ENCODE measurements at places on chromosomes 13 and 19.

DNA sequence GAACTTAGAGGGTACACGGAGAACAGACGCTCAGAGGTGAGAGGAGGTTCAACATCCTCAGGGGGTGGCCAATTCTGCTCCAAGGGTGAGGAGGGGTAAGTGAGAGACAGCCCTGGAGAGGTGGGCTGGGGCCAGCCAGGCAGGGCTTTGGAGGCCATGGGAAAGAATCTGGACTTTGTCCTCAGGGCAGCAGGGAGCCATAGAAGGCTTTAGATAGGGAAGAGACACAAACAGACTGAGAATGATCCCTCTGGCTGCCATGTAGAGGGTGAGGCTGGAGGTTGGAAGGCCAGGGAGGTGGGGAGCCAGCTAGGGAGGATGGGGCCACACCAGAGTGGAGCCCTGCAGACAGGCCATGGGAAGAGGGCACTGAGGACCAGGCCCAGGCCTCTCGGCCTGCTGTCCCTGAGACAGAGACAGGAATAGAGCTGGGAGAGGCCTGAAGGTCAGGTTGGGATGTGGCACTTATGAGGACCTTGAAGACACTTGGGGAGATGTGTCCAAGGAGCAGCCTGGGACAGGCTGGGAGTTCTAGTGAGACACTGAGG is 29.2 kb upstream of the CCNP start:
- DNase-seq: no peak

- DNase-seq: no peak
Observed at GRCh38 chr19:2233601-2234280, 2.4 kb downstream of the PLEKHJ1 start.

DNA sequence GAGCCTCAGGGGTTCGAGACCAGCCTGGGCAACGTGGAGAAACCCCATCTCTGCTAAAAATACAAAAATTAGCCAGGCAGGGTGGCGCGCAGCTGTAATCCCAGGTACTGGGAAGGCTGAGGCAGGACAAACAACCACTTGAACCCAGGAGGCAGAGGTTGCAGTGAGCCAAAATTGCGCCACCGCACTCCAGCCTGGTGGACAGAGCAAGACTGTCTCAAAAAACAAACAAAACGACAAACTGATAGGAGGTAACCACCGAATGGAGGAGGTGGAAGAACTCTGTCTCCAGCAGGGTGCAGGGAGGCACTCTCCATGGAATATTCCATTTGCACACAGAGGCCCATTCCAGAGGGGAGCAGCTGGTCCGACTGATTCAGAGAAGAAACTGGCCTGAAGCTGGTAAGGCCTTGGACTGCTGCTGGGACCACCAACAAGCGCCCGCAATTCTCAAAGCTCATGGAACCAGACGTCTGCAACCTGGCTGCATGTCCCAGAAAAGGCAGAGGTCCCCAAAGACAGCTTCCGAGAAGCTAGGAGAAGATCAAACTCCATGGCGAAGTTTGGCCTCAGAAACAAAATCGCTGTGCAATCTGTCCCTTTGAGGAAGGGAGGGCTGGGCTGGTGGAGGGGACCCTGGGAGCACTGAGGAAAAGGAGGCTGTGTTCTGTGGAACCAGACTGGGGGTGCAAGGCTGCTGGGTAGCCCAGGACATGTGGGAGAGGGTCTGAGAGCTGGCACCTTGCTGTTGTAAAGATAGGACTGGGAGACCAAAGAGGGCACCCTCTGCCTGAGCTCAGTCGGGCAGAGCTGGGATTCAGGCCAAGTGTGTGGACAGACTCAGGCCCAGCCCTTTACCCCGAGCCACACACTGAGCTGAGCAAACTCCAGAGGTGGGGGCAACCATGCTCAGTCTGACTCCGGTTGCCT is 35.2 kb downstream of the SLC25A42 start:
- DNase-seq: no peak

DNA sequence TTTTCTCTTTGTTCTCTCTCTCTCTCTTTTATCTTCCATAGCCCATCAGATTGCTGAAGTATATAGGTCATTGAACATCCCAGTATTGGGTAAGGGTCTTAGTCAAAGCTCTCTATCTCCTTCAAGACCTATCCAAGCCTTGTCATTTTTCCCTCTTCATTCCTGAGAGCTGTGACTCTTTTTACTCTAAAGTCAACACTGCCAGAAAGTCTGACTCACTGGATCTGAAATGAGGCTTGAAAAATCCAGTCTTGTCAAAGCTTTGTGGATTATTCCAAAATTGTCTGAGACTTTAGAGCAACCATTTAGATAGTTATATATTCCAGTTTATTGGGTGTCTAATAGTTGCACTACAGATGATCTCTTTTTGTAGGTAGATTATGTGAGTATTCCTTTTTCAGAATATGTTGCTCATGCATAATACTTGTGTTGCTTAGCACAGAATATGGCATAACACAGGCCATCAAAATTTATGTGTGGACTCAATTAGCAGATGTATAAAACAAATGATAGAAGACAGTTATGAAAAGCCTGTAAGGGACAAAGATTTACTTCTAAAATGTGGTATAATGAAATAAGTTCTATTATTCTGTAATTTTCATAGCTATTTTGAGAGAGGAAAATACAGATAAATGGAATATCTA is 389.3 kb upstream of the PCDH9 start:
- DNase-seq: peak; percentile 58

DNA sequence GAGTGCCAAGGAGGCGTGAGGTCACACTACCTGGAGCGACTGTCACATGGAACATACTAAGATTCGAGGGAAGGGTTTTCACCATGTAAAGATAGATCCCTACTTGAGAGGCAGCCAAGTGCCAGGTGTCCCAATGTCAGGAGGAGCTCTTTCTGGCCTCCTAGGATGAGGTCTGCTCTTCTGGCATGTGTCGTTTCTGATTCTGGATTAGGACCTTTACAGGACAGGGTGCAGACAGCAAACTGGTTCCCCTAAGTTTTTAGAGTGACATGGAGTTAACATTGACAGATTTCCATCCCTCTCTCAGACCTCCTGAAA is 75.3 kb downstream of the ZNF536 start:
- DNase-seq: no peak

- no peak for DNase-seq
Observed at GRCh38 chr13:62014299-62014698, 598.6 kb upstream of the PCDH20 start.

- no peak for DNase-seq
Observed at GRCh38 chr19:30367421-30367820, 4.8 kb upstream of the ZNF536 start.

GRCh38 chr13:65497265-65497664 is 1732.9 kb downstream of the PCDH9 start:
- no peak for DNase-seq

- no peak for DNase-seq
Observed at GRCh38 chr19:8504171-8504570, 1.7 kb upstream of the PRAM1 start.

GRCh38 chr19:13987101-13987890 is 18.8 kb downstream of the RFX1 start:
- DNase-seq: no peak

DNA sequence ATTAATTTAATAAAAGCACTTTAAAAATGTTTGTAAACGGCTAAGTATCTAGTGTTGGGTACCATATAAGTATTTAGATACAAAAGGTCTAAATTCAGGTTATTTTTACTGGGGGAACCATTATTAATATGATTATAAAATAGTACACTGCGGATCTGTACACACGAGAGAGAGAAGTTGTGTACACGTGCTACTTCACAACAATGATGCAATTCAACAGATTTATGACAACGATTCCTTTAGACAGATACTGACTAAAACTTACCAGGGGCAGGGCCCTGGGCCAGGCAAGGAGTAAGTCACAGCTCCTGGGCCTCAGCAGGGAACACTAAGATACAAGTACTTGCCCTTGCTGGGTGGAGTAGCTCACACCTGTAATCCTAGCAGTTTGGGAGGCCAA is 29.1 kb upstream of the TPTE2 start:
- no peak for DNase-seq

DNA sequence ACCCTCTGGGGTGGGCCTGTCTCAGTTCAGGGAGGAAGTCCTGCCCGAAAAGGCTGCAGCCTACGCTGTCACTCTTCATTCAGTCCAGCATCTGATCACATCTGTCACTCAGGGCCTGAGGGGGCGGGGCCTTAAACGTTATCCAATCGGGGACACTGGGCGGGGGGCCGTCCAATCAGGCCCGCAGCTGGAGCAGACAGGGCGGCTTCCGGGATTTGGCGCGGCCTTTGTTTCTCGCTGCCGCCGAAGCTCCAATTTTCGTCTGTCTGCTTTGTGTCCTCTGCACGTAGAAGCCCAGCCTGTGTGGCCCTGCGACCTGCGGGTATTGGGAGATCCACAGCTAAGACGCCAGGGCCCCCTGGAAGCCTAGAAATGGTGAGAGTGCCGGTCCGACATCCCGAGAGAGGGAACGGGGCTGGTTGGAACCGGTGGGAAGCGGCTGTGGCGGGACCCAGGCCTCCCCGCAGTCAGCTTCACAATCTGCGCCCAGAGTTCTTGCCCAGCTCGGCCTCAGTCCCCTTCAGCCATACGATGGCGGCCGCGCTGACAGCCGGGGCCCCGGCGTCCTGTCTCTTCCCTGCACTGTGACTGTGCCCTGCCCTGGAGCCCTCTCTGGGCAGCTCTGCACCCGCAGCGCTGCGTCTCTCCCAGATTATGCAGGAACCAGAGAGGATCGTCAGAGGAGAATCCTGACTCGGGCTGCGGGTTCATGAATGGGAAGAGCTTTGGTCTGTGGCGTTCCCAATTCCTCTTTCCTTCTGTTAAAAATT is at the start of gene ZNF730:
Gene ZNF730, plus strand, starts transcription at position 224 of the 770 bp plus-strand sequence. Its CDS starts 149 bp downstream, at position 373.
- peak; percentile 68 for DNase-seq

DNA sequence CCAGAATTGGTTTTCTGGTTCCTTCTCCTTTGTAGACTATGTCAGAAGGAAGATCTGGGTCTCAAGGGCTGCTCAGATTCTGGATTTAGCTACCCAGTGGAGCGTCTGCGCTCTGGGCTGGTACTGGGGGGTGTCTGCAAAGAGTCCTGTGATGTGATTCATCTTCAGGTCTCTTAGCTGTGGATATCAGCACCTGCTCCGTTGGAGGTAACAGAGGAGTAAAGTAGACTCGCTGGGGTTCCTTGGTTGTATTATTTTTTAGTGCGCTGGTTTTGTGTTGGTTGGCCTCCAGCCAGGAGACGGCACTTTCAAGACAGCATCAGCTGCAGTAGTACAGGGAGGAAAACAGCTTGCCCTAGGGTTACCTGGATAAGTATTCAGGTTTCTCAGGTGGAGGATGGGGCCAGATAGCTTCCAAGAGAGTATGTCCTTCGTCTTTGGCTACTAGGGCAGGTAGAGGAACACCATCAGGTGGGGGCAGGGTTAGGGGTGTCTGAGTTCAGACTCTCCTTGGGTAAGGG is 10.4 kb upstream of the KLK15 start:
- no peak for DNase-seq

DNA sequence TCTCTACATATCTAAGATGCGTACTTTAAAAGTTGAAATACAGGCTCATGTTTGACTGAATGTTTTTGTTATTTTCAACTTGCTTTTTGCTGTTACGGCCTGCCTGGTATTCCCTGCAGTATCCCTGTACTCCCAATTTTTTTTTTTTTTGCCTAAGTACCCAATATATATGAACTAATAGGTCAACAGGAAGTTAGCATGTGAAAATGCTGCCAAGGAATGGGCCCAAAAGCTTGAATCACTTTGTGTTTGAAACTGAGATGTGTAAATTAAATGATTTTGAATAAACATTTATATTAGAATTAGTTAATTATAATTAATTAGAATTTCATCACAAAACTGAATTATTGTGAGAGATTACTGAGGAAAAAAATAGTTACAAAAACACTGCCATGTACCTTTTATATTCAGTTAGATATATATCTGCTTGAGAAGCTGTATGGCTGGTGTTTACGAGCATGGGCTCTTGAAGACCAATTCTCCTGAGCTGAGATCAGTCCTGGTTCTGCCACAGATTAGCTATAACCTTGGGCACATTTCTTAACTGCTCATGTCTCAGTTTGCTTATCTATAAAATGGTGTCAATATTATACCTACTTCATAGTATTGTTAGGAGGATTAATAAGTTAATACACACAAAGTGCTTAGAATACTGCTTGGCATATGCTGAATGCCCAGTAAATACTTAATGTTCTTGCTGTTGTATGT is 16.0 kb downstream of the TDRD3 start:
- no peak for DNase-seq

- DNase-seq: no peak
Observed at GRCh38 chr19:45045671-45046353, 7.0 kb downstream of the CLASRP start.

DNA sequence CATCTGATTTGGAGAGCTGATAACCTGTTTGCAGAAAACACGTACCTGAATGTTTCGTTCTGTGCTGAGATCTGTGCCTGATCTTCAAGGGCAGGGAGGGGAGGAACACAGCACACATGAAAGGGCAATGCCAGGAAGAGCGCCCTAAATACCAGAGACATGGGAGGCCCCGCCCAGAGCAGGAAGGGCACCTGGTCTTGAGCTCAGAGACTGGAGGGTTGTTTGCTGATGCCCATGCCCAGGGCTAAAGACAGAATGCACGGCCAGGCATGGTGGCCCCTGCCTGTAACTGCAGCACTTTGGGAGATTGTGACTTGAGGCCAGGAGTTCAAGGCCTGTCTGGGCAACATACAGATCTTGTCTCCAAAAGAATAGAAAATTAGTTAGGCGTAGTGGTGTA is 183.2 kb downstream of the TUBA3C start:
- DNase-seq: no peak

GRCh38 chr19:29609636-29610035 is 3.6 kb downstream of the POP4 start:
- no peak for DNase-seq

DNA sequence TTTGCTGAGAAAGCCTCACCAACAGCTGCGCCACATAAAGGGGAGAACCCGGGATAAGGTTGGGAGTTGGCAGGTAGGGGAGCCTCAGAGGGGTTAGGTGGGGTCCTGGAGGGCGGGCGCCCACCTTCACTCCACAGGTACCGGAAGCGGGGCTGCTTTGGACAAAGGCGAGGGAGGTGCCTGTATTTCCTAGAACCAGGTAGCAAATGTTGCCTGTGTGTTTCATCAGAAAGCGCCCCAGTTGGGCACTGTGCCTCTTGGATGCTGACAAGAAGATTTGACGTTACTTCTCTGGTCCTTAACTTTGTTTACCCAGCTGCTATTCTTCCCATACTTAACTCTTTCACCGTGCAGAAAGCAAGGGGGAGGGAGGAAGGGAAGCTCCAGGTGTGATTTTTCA is 278.9 kb downstream of the ZNF536 start:
- no peak for DNase-seq

GRCh38 chr13:47216176-47216822 is 319.4 kb upstream of the HTR2A start:
- peak; percentile 69 for DNase-seq

DNA sequence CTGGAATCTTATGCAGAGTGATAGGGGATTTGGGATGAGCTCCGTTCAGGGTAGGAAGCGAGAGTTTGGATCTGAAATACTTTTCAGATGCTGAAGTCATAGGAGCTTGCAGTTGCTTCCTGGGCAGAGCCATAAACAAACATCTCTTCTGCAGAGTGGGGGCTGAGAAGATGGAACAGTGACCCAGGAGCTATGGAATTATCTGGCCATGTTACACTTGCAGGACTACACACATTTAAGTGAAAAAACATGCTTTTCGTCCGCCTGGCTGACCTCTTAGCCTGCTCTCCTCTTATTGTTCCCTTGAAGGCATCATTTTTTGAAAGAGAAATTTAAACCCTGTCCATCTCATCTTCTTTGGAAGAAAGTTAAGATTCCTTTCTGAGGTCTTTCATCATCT is 40.7 kb downstream of the PSG11 start:
- DNase-seq: no peak

- peak; percentile 6 for DNase-seq
Observed at GRCh38 chr19:58154287-58154678, 3.7 kb upstream of the ZNF329 start.

- DNase-seq: no peak
Observed at GRCh38 chr13:99383946-99384345, 76.7 kb upstream of the GPR183 start.
